Hindlimb muscle (tissue), 1 donor: ENCODE measurements at places on chromosomes 11 and 22.

GRCh38 chr22:30870451-30871345 lies 97.9 kb downstream of the MORC2 start:
- DNase-seq, result no peak

GRCh38 chr11:30586251-30587144 lies at the start of gene MPPED2:
Gene MPPED2 (minus strand): TSS chr11:30586353. CDS start chr11:30580373, 5,980 bp downstream.
- peak; percentile 69 for DNase-seq

DNA sequence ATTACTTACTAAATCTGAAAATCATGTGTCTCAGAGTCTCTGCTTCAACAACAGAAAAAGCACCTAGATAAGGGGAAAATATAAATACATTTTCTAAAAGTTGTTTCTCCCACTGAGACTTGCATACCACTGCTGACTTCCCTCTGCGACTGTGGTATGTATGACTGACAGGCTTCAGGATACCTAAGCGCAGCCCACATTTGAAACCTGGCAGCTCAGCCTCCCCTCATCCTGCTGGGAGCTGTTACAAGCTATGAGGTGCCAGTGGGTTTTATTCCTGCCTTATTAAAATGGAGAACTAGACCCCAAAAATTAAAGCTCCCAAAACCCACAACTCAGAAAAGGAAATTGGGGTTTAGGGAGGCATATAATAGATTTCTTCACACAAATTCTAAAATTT lies 133.6 kb downstream of the RAB38 start:
- no peak for DNase-seq

DNA sequence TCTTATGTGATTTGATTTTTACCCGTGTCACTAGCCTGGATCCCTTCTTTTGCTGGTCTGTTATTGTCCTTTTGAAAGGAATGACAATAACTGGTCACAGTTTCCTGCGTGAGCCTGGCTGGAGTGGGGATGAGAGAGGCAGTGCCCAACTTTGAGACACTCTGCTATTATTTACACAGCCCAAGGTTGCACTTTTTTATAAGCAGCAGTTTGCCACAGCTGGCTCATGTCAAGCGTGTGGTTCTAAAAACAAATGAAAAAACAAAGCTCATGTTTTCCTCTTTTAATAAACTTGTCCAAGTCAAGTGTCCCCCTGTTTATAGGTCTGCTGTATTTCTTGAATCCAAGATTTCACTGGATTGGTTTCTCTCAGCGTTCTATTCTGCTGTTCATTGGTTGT lies 201.3 kb downstream of the GRIK4 start:
- no peak for DNase-seq

GRCh38 chr11:71500601-71501021 lies 26.5 kb upstream of the KRTAP5-7 start:
- no peak for DNase-seq

- DNase-seq, result no peak
These were observed 32.7 kb upstream of the DDX10 start for GRCh38 chr11:108632041-108632704.

- no peak for DNase-seq
These were observed 46.6 kb downstream of the KDM2A start for GRCh38 chr11:67165623-67166022.
